ENCODE measurements at places on chromosomes 7 and 10.

- no peak for DNase-seq
Observed at GRCh38 chr10:17648243-17649035, 4.5 kb downstream of the STAM start.

- no peak for DNase-seq
Observed at GRCh38 chr10:29621161-29621560, 13.6 kb downstream of the SVIL start.

GRCh38 chr7:41187322-41187721 lies 515.6 kb downstream of the INHBA start:
- no peak for DNase-seq

DNA sequence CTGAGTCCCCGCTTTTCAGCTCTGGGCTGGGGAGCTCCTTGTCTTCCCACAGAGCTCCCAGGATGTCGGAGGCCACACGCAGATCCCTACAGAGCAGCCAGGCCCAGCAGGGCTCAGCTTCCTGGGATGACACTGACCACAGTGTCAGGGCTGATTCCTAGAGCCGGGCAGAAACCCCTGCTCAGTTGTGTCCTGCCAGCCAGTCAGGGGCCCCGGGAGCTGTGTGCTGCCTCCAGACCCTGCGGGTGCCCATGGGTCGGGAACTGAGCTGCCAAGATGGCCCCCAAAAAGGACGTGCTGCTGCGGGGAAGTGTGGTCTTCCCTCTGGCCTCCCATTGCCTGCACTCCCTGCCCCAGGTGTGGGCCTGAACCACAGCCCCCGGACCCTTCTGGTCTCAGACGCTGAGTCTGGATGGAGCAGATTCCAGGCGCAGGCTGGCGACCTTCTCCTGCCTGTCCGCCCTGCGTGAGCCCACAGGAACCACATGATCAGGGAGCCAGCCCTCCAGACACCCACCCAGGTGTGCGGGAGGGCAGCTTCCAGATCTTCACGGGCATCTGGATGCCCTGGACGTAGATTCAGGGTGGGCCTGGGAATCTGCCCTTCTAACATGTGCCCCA lies 217.4 kb downstream of the MAD1L1 start:
- no peak for DNase-seq

DNA sequence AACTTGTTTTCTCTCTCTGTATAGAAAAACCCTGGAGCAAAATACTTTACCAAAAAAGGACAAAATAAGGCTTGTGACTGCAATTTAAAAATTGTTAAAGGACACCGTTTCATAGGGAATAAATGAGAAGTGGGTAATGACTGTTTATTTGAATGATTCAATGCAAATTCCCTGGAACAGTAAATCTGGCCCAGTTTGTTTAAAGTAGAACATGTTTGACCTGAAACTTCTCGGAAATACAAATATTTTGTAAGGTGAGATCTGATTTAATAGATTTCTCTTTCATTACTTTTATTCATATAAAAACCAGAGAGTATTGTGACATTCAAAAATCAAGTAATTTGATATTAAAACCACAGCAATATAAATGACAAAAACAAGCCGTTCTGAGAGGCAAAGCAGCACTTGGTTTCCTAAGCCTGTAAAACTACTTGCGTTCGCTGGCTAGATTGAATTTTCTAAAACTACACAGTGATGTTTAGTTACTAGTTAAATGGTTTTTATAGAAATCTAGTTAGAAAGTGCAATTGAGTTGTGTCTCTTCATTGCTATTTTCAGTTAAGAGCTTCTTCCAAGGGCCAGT lies 76.8 kb upstream of the PITRM1 start:
- DNase-seq: no peak

DNA sequence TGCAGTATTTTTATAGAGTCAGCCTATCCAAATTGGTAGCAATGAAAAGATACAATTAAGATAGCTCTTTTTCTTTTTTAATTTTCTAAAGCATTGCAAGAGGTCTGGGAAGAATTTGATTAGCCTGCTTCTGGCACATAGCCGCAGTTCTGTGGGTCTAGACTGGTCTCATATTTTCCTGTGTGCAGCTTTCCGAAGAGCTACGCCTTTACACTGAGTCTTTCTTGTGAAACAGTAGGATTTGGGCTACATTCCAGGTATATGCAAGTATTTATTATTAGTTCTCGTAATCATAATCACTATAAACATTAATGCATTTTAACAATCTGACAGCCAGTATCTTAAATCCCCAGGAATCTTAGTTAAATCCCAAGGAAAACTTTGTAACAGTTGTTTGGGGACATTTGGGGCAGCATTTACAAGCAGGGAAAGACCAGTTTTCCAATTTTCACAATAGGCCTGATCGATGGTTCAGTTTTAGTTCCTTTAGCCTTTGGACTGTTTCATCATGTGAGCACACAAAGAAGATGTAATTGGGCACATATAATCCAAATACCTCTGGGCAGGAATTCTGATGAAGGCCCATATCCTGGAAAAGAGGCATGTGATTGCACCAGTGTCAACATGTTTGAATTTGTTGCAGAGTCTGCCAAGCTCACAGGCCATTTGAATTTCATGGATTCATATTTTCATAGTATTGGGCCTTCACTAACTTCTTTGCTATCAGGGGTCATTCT lies 287.3 kb downstream of the INHBA start:
- no peak for DNase-seq

- DNase-seq: no peak
Observed at GRCh38 chr10:88127269-88127668, 263.8 kb downstream of the PTEN start.

- no peak for DNase-seq
Observed at GRCh38 chr10:30070001-30070685, 10.8 kb upstream of the JCAD start.

DNA sequence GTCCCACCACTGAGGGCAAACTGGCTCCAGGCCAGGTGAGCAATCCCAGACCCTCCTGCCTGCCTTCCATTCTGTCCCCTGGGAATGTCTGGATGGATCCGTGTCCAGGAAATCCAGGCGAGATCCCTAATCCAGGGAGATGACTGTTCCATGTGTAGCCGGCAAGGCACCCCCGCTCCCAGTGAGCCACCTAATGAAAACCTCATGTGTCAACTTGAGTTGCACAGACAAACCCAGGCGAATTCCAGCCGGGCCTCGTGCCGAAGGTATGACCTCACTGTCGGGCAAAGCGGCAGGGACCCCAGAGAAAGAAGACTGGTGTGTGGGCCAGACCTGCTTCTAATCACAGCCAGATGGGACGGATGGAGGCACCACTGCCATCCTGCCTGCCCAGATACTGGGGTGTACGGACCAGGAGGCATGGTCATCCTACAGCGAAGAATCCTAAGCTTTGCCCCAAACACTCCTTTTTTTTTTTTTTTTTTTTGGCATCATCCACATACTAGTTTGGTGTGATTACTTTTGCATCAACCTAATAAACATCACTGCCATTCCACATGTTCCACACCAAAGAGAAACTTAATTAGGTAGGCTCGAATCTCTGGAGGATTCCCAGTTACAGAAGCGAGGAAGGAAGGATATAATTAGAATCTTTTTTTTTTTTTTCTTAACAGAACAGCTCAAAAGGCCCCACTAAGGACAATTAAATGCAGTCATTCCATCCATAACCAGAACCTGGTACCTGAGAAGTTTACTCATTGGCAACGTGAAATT lies 313.1 kb downstream of the CALN1 start:
- no peak for DNase-seq

DNA sequence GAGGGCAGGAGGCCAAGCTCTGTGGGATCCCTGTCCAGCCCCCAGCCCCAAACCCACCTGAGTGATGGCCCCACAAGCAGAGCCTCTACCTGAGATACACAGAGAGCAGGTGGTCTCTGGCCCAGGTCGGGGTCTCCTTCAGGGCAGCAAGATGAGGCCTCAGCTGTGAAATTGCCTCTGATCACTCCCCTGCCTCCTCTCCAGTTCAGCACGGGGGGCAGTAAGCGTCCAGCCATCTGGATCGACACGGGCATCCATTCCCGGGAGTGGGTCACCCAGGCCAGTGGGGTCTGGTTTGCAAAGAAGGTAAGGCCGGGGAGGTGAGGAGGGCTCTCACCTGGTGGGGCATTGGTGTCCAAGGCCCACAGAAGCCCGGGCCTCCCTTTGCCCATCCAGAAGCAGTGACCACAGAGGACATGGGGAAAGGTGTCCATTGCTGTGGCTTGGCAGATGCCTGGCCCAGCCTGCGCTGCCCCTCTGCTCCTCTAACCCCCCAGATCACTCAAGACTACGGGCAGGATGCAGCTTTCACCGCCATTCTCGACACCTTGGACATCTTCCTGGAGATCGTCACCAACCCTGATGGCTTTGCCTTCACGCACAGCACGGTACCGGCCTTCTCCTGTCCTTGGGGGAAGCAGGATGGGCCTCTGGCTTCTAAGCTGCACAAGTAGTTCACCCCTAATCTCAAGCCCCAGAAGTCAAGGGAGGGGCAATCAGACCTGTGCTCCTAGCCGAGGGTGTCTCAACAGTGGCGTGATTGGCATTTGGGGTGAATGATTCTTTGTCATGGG lies 3.1 kb downstream of the CPA1 start:
- DNase-seq: no peak

- DNase-seq: no peak
Observed at GRCh38 chr7:151740081-151740851, 136.6 kb downstream of the PRKAG2 start.

GRCh38 chr7:96786261-96786997 lies 76.8 kb upstream of the SEM1 start:
- DNase-seq: no peak

- no peak for DNase-seq
Observed at GRCh38 chr10:130662775-130663174, 526.6 kb downstream of the GLRX3 start.

DNA sequence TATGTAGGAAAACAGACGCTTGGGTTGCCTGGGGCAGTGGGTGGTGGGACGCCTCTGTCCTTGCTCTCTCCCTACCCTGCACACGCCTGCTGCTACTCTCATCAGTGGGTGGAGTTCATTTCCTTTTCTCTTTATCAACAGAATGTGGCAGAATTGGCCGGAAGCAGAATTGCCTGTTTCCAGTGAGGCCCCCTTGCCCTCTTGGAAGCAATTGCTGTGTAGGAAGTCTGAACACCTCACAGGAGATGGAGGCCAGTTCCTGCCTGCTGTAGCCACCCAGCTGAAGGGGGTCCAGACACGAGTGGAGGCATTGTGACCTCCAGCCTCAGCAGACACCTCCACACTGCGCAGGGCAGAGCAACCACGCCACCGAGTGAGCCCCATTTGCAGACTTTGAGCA lies 331.6 kb upstream of the ZNF32 start:
- DNase-seq: no peak

- no peak for DNase-seq
Observed at GRCh38 chr7:155874411-155874810, 62.1 kb upstream of the SHH start.

- no peak for DNase-seq
Observed at GRCh38 chr10:84397735-84398144, 69.4 kb downstream of the CCSER2 start.

DNA sequence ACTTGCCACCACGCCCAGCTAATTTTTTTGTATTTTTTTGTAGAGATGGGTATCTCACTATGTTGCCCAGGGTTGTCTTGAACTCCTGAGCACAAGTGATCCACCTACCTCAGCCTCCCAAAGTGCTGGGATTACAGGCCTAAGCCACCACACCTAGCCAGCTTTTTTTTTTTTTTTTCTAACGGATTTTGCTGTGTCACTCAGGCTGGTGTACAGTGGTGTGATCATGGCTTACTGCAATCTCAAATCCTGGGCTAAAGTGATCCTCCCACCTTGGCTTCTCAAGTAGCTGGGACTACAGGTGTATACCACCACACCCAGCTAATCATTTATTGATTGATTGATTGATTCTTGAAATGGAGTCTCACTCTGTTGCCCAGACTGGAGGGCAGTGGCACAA lies 106.0 kb upstream of the TRIM24 start:
- no peak for DNase-seq

- no peak for DNase-seq
Observed at GRCh38 chr7:55484241-55484640, 88.1 kb downstream of the VOPP1 start.

DNA sequence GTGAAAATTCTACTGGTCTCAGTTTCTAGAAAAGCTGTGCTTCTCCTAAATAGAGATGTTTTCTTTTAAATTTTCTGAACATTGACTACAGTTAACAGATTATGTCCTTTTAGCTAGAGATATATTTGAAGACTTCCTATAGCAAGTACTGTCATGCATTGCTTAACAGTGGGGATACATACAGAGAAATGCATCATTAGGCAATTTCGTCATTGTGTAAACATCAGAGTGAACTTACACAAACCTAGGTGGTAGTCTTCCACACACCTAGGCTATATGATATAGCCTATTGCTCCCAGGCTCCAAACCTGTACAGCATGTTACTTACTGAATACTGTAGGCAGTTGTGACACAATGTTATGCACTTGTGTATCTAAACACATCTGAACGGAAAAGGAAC lies 28.5 kb downstream of the PIK3CG start:
- no peak for DNase-seq

GRCh38 chr10:11548065-11548767 lies 63.2 kb downstream of the USP6NL start:
- DNase-seq: no peak

- DNase-seq: no peak
Observed at GRCh38 chr10:43079856-43080255, 3.0 kb downstream of the RET start.

- no peak for DNase-seq
Observed at GRCh38 chr10:71391701-71392100, 5.0 kb upstream of the CDH23 start.

DNA sequence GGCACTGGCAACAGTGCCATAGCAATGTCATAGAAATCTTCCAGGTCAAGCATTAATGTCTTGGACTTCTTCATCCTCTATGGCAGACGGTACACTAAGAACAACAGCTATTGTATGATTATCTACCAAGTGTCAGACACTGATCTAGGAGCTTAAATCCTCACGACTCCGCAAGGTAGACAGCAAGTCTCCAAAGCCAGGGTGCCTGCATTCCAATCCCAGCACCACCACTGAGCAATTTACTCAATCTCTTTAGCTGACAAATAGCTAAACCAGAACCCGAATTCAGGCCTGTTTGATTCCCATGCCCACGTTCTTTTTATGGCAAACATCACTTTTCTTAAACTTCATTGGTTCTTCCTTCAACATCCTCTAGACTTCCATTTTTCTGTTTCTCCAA lies 31.8 kb downstream of the DNMBP start:
- no peak for DNase-seq

- DNase-seq: no peak
Observed at GRCh38 chr10:84353052-84353803, 24.8 kb downstream of the CCSER2 start.

GRCh38 chr7:115410434-115410820 lies 488.5 kb downstream of the MDFIC start:
- DNase-seq: no peak
